ENCODE measurements at places on chromosomes 5 and 9. TPM values are rescaled to one million over a fixed set of nuclear protein-coding genes. Genes with fewer than 3 reads are reported as not detected.

SLCO6A1 gene
- not detected for polyA plus RNA-seq

CNTFR gene
- polyA plus RNA-seq = 29.9 TPM

TLR4 gene
- 7.6 TPM for polyA plus RNA-seq

IL13 gene
- not detected for polyA plus RNA-seq

EGR1 gene
- 134 TPM for polyA plus RNA-seq

TMC1 gene
- polyA plus RNA-seq = 1.4 TPM

IFNA21 gene
- polyA plus RNA-seq = not detected

- DNase-seq = no peak
Observed at GRCh38 chr5:154157483-154158378, 32.8 kb upstream of the GALNT10 start.

DNA sequence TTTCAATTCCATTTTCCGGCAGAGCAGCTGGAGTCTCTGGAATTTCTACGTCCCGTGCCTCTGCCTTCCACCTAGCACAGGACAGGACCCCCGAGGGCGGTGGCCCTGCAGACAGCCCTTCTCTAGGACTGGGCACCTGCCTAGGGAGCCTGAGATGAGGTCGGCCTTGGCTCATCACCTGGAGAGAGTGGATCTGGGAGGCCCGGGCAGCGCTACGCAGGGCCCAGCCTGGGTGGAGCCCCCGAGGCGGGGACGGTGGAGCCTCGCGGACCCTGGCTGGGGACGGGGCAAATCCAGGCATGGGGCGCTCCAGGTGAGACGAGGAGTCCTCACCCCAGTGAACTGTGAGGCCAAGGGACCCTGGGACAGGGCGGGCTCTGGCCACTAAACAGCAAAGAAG is 114.5 kb downstream of the MTRR start:
- no peak for DNase-seq

- no peak for DNase-seq
Observed at GRCh38 chr5:175517824-175518450, 39.6 kb downstream of the SFXN1 start.

GRCh38 chr5:86806206-86806605 is 188.5 kb downstream of the COX7C start:
- DNase-seq = no peak

DNA sequence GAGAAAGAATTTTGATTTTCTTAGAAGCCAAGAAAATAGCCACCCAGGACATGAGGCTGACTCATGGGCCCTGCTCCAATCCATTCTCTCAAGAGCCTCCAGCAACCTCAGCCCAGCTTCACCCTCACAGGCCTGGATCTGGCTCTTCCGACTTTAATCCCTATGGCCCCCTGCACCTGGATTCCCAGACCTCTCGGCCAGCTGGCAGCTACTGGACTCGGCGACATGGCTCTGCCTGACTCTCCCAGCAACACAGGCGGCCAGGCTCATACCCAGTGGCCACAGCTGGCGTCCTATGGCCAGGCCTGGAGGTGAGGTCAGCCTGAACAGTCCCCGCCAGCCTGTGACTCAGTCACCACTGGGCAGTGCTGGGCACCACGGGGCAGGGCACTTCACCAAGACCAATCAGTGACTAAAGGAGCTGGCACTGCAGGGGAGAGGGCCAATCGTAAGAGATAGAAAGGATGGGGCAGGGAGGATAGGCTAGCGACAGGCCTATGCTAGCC is 6.2 kb upstream of the PDLIM4 start:
- DNase-seq = no peak

DNA sequence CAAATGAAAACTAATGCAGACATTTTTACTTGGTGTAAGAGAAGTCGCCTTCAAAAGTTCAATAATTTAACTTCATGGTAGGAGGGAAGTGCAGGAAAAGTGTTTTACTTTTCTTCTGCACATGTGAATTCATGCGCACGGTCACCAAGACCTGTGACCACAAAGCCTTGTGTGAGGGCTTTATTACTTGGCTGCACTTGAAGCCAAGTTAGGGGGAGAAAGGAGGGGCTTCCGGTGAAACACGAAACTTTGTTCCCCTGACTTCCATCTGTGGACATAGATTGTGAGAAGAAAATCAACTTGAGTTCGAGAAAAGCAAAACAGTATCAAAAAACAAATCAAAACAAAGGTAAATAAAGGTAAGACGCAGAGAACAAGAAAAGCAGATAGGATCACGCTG is 239.9 kb downstream of the ROR2 start:
- DNase-seq = no peak

DNA sequence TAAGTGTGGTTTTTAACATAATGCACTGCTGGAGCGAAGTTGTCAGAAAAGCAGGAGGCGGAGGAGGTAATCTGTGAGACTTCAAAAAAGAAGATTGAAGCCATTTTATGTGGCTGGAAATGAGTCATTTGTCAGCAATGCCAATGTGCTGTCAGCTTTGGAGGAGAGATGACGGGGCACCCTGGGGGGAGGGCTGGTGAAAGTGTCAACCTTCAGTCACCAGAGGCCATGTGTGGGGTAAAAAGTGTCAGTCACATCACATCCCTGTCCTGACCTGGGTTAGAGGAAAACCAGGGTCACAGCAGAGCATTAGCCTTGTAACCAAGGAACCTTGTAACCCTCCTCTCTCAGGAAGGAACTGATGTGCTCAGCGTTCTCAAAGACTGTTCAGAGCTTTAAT is 59.1 kb downstream of the TLR4 start:
- DNase-seq = no peak

GRCh38 chr5:157306692-157307471 is 41.0 kb downstream of the CYFIP2 start:
- DNase-seq = no peak

- no peak for DNase-seq
Observed at GRCh38 chr5:112270299-112271293, 148.5 kb downstream of the EPB41L4A start.

DNA sequence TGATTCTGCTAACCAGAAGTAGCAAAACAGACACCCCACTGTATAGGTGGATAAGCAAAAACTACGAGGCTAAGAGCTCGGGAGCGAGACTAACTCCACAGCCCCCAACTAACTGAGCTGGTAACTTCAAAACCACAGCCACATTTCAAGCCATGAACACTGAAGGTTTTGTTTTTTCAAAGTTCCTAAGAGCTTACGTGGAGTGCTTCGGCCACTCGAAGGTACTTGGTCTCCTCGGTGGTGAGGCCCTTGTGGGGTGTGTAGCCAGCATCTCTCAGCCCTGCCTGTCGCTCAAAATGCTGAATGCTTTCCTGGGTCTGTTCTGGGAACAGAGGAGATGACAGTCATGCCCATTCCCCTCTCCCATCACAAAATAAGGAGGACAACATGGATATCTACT is 11.1 kb downstream of the KIAA1191 start:
- no peak for DNase-seq

DNA sequence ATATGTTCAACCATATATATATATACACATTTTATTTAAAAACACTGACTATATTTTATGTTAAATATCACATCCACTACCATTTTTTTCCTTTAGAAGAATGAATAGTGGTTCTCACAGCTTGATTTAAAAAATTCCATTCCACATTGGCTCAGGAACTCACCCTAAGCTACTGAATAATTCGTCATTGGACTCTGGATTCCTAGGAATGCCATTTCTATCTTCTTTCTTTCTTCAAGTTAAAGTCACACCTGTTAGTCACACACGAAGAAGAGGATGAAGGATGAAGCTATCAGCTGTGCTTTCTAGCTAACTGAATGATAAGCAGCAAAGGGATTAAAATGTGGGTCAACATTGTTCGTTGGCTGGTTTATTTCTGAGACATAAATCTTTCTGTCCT is 7.9 kb downstream of the ELOVL7 start:
- DNase-seq = no peak

DNA sequence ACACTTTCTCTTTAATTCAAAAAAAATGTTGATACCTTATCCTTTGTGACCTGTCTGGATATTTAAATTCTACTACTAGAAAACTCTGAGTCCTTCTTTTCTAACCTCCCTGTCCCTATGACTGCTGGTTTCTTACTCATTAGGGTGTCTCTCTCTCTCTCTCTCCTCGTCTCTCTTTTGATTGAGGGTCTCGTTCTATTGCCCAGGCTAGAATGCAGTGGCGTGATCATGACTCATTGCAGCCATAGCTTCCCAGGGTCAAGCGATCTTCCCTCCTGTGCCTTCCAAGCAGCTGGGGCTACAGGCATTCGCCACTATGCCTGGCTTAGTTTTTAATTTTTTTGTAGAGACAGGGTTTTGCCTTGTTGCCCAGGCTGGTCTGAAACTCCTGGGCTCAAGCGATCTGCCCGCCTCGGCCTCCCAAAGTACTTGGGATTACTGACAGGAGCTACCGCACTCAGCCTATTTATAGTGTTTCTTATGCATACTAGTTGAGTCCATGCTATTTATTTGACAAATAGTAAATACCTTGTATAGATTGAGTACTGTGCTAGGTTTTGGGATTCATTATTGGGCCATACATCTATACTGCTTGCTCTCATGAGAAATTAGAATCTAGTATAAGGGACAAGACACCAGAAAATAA is 61.9 kb downstream of the NSD1 start:
- no peak for DNase-seq

DNA sequence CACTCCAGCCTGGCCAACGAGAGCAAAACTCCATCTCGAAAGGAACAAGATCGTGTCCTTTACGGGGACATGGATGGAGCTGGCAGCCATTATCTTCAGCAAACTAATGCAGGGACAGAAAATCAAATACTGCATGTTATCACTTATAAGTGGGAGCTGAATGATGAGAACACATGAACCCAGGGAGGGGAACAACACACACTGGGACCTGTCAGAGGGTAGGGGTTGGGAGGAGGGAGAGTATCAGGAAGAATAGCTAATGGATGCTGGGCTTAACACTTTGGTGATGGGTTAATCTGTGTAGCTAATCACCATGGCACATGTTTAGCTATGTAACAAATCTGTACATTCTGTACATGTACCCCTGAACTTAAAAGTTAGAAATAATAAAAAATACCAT is 40.9 kb downstream of the NMUR2 start:
- no peak for DNase-seq

DNA sequence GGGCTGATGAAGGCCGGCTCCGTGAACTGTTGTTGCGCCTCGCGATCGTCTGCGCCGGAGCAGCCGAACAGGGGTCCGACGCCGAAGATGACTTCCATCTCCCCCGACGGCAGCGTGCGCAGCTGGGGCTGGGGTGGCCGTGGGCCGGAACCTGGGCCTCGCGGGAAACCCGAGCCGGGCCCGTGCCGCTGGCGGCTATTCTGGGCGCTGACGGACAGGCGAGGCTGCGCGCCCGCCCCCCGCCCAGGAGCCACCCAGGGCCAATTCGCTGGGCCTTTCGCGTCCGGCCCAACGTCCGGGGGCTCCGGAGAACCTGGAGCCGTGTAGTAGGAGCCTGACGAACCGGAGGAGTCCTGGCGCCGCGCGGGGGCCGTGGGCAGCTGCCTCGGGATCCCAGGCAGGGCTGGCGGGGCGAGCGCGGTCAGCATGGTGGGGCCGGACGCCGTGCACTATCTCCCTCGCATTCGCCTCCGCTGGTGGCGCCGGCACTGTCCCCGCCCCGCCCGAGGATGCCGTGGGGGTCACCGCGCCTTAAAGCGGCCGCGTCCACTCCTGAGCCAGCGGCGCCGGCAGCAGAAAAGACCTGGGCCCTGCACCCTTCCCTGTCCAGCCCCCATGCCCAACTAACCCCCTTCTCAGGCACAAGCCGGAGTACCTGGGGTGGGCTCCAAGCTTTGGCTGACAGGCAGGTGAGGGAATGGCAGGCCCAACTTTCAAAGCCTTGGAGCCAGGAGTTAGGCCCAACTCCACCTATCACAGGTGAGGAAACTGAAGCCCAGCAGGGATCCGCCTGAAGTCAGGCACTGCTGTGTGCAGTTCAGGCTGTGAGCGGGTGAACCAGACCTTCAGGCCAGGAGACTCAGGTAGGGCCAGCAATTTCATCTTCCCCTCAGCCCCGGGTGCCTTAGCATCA is at the start of gene PROB1:
Gene PROB1 (minus strand): TSS at position 451 of the 913 bp plus-strand sequence. CDS start 23 bp downstream, at position 428.
- DNase-seq = no peak

Measured in renal cortex interstitium (tissue), 15 donors.